Stimulated activated CD4-positive, alpha-beta T cell treated with anti-CD3 and anti-CD28 coated beads, Interleukin-15, amount 100 ng/mL, for 1 hour (primary cell): ENCODE measurements at places on chromosomes 6 and 20.

DNA sequence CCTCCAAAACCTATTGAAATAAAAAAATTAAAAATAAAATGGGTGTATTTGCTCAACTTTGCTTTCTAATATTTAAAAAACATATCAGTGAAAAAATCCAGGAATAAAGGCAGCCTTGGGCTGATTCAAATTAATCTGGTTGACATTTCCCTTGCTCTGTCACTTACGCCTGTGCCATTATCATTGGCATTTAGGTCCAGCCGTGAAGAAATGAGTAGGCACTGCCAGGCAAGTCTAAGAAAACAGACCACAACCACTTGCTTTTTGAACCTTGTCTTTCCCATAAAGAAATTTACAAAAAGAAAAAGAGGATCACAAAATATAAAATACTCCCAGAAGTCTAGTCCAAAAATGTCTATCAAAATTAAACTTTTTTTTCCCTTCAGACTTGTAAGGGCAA, 59.2 kb upstream of the HBS1L start:
- DNase-seq: no peak

GRCh38 chr6:73866305-73866704, 170.3 kb downstream of the CD109 start:
- DNase-seq: no peak

- DNase-seq: no peak
Observed at GRCh38 chr6:139349464-139350020, 24.9 kb downstream of the CITED2 start.

DNA sequence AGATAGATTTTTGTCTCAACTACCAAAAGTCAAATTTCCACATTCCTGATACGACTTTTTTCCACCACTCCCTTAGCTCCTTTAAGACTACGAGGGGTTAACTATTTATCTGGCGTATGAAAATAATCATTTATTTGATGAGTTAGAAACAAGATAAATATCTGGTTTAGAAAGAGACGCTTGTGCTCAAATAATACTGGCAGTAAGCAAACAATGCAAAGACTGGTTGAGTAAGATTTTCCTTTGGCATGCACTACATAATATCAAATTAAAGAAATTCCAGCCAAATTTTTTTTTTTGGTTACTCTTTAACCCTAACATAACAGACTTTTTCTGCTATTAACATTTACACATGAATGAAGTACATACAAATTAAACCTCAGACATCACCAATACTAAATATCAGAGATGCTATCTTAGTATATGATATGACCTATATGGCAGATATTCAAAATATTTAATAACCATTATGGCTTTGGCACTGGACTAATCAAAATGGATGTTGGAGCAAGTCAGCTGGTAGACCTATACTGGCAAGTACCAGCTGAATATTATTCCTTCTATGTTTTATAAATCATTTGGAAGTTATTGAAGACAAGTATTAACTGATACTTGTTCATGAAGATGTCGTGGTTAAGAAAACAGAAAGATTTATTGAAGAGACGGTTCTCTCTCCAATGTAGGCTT, 345.3 kb downstream of the TFAP2B start:
- no peak for DNase-seq

DNA sequence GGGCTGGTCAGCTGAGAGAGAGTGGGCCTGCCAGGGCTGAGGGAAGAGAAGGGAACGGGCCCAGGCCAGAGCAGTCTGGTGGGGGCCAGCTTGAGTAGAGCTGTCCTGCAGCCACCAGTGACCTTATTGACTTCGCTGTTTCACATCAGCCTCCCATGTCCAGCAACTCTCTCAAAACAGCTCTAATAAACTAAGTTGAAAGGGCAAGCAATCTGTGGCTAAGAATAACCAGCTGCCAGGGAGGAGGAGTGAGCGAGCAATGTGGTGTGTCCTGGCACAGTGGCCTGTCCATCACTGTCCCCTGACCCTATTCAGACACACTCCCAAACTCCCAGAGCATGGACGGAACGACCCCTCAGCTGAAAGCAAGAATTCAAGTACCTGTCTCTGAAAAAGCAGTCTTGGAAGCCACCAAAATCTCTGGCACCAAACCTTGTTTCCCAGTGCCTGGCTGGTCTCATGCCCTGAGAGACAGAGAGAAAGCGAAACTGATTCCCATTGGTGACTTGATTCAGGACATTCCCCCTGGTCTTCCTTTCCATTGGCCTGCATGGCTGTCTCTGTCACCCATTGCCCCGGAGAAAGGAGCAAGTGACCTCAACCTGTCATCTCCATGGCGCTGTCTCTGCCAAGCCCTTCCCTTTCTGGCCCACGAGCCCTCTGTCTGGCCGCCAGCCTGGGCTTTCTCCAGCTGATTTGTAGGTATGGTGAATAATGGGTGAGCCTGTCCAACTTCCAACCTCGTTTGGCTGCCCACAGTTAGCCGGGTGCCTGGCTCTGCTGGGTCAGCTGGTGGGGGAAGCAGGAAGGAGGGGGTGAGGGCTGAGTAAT, at the start of gene DDO:
Gene DDO, minus strand, starts transcription at position 490 of the 831 bp plus-strand sequence. CDS start 2,113 bp downstream, outside the sequence.
- DNase-seq: no peak
